Mucosa of gallbladder (tissue), 1 donor: ENCODE measurements at places on chromosomes 13 and 19. TPM values are rescaled to one million over a fixed set of nuclear protein-coding genes. Genes with fewer than 3 reads are reported as not detected.

The LRRC63 gene
- 0.69 TPM for total RNA-seq

The YJEFN3 gene
- total RNA-seq: 8.9 TPM

The CAMSAP3 gene
- total RNA-seq: 61.3 TPM

The ELANE gene
- not detected for total RNA-seq

The CYP4F3 gene
- total RNA-seq: 92.8 TPM

GRCh38 chr19:54434873-54435214 lies 14.2 kb upstream of the LENG8 start:
- DNase-seq: no peak

DNA sequence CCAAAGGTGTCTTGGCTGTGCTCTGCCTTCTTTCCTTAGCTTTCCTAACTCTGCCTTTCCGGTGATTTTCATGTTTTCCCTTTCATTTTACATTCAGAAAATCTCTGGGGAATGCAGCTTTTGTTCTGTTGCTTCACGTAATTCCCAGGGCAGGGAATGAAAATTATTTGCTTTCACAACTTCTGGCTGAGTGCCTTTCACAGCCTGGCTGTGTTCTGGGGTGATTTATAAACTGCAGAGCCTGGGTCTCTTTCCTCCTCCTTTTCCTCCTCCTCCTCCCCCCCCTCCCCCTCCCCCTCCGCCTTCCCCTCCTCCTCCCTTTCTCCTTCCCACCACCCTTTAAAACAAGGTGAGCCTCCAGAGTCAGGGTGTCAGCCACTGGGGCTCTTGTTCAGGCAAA lies 84.3 kb downstream of the RNASEH2B start:
- DNase-seq: no peak

GRCh38 chr19:15154002-15154612 lies 46.7 kb downstream of the NOTCH3 start:
- DNase-seq: no peak
